ENCODE measurements at places on chromosomes 12 and 14.

DNA sequence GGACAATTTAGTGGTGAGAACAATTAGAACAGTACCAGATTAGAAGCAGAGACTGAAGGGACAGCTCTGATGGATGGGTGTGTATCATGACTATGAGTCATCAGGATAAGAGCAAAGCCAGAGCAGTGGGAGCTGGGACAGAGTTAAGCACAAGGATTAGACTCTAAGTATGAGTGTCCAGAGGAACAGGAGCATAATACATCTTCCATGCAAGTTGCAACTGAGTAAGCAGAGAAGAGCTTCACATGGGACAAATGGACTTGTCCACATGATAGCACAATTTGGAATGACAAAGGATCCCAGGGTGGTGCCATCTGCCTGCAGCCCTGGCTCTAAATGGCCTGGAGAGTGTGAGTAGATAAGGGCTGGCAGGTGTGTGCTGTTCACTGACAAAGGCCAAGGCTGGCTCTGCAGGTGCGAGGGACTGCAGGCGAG is 226.4 kb upstream of the CAND1 start:
- DNase-seq: no peak

DNA sequence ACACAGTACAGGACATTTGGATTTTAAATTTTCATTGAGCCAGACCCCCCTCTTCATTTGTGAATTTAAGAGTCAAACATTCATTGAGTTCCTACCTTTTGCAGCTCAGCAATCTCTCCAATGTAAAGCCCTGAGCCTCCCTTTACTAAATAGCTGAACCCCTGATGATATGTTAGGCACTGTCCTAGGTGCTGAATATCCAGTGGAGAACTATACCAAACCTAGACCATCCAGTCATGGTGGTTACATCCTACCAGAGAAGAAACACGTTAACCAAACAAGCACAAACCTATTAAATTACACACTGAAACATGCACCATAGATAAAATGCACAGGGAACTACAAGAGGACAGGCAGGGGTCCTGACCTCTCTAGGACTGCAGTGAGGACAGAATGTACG is 1585.3 kb upstream of the TMEM132C start:
- DNase-seq: no peak

DNA sequence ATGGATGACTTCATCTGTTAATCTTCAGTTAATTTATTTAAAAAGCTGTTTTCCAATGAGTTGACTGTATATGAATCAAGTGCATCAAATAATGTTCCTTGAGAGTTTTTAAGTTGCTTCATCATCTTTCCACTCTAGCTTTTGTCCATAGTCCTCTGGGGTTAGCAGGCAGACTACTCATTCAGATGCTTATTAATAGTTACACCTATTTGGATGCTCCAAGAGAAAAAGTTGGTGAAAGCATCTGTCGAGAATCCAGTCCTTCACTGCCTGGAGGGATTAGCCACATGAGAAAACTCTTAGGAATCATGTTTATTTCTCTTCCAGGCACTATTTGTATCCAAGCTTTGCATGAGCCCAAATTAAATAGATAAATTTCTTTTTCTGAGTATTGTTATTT is 70.2 kb downstream of the DACT1 start:
- DNase-seq: no peak

GRCh38 chr12:56256326-56256960 is 1.7 kb downstream of the ANKRD52 start:
- no peak for DNase-seq

DNA sequence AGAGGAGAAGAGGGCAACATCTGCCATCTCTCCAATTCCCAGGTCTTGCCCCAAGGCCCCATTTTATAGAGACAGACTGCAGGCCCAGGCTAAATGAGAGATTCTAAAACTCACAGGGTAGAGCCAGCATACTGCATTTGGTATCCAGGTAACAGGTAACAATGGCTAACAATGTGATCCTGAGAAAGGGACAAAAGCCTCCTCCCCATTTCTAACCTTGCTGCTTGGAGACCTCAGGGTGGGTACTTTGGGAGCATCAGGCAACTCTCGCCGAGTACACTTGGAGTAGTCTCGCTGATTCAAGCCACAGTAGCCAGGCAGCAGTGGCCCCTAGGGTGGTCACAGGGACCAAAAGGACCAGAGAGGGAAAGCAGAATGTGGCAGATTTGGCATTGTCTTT is 162.6 kb upstream of the PLEKHA5 start:
- DNase-seq: no peak

- DNase-seq: no peak
Measured at GRCh38 chr12:29578070-29578469, 80.6 kb upstream of the OVCH1 start.

- DNase-seq: no peak
Measured at GRCh38 chr12:58321414-58321813, 380.0 kb downstream of the ATP23 start.

DNA sequence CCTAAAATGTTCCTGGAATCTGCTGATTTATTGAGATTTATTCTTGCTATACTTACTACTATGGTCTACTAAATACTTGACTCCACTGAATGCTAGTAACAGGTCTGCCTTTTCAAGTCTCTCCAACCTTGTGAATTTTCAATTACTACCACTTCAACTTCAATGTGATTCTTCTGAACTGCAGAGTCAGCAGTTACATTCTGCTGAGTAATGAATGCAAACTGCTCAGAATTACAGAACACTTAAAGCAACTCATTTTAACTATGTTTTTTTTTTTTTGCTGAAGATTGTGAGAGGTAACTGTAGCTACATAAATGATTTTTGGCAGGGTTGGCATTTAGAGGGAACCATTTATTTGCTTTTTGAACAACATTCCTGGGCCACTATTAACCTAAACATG is 41.8 kb downstream of the ARF6 start:
- no peak for DNase-seq

DNA sequence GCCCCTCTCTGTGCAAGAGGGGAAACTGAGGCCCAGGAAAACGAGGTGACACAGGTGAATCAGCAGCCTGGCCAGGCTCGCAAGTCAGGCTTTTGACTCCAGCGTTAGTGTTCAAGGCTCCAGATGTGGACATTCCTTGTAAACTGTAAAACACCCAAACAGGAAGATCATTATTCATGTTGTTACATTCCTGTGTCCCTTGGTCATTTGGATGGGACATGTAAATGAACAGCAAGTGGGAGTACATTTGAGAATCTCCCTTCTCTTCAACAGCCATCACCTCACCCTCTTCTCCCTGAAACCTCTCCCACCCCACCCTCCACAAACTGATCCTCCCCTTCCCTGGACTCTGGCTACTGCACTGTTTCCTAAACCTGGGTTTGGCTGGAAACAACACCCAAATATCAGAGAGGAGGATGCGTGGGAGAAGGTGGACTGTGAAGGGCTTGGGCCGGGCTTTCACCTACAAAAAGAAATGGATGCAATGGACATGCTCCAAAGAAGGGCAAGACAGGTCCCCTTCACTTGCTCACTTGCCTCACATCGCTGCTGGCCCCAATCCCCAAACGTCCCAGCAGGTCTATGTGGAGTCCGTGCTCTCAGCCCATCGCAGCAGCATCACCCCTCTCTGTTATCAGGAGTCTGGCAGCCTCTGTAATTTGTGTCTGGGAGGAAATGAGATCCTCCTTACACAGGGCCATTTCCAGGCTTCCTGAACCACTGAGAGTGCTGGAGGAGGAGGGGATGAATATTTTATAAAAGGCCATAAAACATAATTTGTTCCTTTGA is 76.7 kb downstream of the GALNT8 start:
- no peak for DNase-seq

DNA sequence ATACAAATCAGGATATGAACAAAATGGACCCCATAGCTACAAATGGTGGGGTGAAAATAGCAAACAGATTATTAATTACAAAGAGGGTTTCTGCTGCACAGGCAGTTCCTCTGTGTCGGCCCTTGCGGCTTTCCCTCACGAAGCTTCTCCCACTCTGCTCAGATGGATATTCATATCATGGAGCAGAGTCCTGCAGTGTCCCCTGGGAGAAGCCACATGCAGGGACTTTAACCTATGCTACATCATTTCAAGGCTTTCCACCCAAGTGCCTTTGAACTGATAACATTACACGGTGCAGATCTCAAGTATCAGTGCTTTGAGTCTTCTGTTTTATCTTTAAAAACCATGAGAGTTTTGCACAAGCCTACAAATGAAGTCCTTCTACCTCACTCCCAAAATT is 229.1 kb downstream of the PPM1H start:
- DNase-seq: no peak

GRCh38 chr12:131989021-131989420 is 39.3 kb downstream of the EP400 start:
- no peak for DNase-seq

DNA sequence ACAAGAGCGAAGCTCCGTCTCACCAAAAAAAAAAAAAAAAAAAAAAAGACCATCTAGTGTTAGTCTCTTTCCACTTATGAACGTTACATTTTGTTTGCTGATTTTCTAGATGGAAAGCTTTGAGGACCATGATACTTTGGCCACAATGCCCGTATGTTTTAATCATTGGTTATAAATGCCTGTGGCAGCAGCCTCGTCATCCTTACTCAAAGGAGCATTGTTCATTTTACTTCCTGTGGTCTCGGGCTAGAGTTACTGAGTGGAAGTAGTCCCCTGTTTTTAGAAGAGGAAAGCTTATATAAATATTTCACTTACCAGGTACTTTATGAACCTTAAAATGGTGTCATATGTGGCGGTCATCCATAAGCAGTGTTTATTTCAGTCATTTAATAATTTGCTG is 359.9 kb downstream of the AEBP2 start:
- DNase-seq: no peak

DNA sequence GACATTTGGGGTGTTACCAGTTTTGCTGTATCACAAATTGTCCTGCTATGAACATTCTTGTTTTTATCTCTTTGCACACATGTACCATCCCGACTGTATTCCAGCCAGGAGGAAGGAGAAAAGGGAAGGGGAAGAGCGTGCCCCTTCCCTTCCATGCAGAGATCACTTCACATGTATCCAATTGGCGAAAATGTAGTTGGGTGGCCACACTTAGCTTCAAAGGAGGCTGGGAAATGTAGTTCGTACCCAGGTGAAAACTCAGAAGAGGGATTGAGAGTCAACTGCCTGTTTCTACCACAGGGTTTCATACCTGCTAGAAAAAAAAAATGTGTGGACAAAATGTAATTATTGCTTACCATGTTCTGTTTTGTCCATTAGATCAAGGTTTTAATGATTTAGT is 189.1 kb upstream of the PELI2 start:
- no peak for DNase-seq

- DNase-seq: no peak
Measured at GRCh38 chr12:132818562-132818961, 10.1 kb downstream of the GOLGA3 start.

GRCh38 chr12:2776129-2776806 is 18.5 kb upstream of the FKBP4 start:
- DNase-seq: no peak

GRCh38 chr12:5585178-5585577 is 153.3 kb downstream of the NTF3 start:
- DNase-seq: no peak

DNA sequence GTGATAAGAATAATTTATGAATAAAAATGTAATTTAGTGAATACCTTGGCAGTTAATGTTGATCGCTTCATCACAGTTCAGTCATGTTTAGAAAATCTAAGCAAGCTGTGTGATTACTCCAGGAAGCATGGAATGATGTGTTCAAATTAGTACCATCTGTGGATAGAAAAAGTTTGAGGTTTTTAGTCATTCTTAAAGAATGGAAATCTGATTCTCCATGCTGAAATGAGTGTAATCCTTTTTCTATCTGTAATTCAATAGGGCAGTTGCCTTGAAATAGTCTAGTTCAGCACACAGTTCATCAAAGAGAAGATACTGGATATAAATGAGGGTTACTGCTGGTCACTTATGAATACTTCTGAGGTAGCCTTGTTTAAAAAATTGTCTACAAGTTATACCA is 127.2 kb upstream of the MYF6 start:
- DNase-seq: no peak

- no peak for DNase-seq
Measured at GRCh38 chr12:120719072-120719471, 6.6 kb upstream of the ACADS start.

GRCh38 chr12:26205941-26206340 is 10.6 kb downstream of the SSPN start:
- DNase-seq: no peak

GRCh38 chr12:89950421-89950820 is 241.8 kb upstream of the ATP2B1 start:
- DNase-seq: no peak

DNA sequence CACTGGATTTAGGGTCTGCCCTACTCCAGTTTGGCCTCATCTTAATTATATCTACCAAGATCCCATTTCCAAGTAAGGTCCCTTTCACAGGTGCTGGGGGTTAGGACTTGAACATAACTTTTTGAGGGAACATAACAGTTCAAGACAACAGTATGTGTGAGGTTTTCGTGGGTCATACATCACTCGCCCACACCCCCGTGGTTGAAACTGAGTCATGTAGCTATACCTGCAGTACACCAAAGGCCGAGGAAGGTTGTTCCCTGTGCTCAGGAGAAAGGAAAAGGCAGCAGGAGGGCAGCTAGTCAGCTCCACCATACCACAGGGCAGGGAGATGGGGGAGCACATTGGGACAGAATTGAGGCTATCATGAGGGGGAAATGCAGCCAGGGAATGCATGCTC is 167.0 kb downstream of the PPM1H start:
- DNase-seq: peak; percentile 12

GRCh38 chr12:20274008-20274407 is 94.3 kb upstream of the PDE3A start:
- no peak for DNase-seq

- no peak for DNase-seq
Measured at GRCh38 chr12:21475552-21475951, 25.9 kb downstream of the RECQL start.

DNA sequence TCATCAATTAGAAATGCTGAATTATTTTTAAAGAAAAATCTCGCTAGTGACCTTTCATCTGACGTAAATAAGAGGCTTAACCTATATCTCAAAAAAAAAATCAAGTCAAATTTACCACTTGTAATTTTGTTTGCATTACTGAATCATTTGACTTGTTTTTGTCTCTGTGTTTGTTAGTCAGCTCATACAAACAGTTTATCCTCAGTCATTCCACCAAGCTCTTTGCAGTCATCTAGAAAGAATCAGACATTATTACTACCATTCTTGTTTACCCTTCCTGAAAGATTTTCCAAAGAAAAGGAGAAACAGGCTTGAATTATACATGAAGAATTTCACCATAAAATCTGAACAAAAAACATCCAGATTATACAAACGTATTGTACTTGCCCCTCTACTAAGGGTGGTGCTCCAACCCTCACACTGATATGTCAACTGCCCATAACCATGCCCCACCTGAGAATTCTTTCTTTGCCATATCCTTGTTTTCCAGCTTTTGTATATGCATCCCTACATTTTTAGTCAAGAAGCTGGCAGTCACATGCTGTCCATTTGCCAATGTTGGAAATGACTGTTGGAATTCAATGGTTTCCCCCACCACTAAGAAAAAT is 257.2 kb downstream of the PAWR start:
- DNase-seq: no peak

GRCh38 chr14:27253966-27254365 is 656.1 kb upstream of the NOVA1 start:
- DNase-seq: no peak

- no peak for DNase-seq
Measured at GRCh38 chr14:49405291-49405690, 180.9 kb downstream of the RPS29 start.

GRCh38 chr14:104930526-104931303 is 6.0 kb downstream of the PLD4 start:
- no peak for DNase-seq
